ENCODE measurements at places on chromosomes 16 and 17. TPM values are rescaled to one million over a fixed set of nuclear protein-coding genes. Genes with fewer than 3 reads are reported as not detected.

NOS2 gene
- not detected for total RNA-seq

PRR29 gene
- total RNA-seq: 0.67 TPM

CACNG3 gene
- not detected for total RNA-seq

HOXB7 gene
- total RNA-seq: 0.59 TPM

GRIN2C gene
- total RNA-seq: not detected

CTRL gene
- 4.5 TPM for total RNA-seq

KRT32 gene
- not detected for total RNA-seq

PLXDC1 gene
- 0.71 TPM for total RNA-seq

TMEM100 gene
- not detected for total RNA-seq

PYDC1 gene
- total RNA-seq: not detected

CALB2 gene
- not detected for total RNA-seq

AATK gene
- 0.15 TPM for total RNA-seq

NTN1 gene
- 0.42 TPM for total RNA-seq

ASB16 gene
- 0.23 TPM for total RNA-seq

CIITA gene
- total RNA-seq: 9.0 TPM

NPTX1 gene
- total RNA-seq: 0.51 TPM

SDR42E1 gene
- total RNA-seq: 9.4 TPM

SMIM36 gene
- not detected for total RNA-seq

CSF3 gene
- total RNA-seq: not detected

SULT1A4 gene
- total RNA-seq: 1.8 TPM

P2RX5 gene
- total RNA-seq: 15.4 TPM

Measured in activated CD8-positive, alpha-beta memory T cell treated with anti-CD3 and anti-CD28 coated beads for 36 hours (primary cell).